ENCODE measurements at places on chromosomes 4 and X.

DNA sequence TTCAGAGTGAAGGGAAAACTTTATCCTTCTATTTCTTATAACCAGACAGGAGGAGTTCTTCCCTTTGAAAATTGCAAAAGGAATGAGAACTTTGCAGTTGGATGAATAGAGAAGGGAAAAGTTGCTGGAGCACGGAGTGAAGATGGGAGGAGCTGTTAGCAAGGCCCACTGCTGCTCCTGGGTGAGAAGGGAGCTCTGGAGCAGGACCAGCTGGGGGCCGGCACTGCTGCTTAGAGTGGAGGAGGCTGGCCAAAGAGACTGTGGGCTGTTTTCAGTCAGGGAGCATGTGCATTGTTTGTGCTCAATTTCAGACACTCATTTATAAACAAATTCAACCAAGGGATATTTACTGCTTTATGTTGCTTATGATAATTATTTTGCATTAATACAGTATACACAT, 164.2 kb downstream of the STIM2 start:
- no peak for ATAC-seq

- no peak for ATAC-seq
Observed at GRCh38 chrX:13159886-13160285, 115.5 kb upstream of the FAM9C start.

- ATAC-seq = no peak
Observed at GRCh38 chr4:164613792-164614191, 140.1 kb upstream of the SMIM31 start.

DNA sequence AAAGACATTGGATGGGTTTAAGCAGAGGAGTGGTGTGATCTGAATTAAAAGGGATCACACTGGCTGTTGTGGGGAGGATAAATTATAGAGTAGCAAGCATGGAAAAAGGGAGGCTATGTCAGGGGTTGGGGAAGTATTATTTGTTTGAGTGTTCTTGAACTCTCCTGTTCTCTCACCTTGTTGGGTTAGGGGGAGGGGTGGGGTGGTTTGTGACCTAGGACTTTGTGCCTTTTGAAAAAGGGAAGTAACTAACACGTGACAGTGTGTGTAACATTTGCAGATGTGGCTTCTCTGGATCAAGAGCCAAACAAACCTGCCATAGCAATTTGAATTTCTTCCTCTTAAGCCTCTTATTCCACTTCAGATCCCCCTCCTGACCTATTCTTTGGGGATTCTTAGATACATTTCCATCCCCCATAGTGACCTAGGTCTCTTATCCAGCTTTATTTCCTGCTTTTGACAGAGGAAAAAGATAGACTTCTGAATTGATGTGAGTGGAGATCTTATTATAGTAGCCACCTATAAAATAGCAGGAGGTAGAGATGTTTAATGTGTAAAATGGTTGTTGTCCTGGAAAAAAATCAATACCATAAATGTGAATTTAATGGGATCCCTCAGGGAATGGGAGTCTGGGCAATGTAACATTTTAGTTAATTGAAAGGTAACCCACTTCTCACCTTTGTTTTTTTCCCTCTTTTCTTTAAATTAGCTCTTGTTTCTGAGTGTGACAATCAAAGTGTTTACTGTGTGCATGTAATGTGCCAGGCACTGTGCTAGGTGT, 120.4 kb downstream of the CT47B1 start:
- no peak for ATAC-seq

DNA sequence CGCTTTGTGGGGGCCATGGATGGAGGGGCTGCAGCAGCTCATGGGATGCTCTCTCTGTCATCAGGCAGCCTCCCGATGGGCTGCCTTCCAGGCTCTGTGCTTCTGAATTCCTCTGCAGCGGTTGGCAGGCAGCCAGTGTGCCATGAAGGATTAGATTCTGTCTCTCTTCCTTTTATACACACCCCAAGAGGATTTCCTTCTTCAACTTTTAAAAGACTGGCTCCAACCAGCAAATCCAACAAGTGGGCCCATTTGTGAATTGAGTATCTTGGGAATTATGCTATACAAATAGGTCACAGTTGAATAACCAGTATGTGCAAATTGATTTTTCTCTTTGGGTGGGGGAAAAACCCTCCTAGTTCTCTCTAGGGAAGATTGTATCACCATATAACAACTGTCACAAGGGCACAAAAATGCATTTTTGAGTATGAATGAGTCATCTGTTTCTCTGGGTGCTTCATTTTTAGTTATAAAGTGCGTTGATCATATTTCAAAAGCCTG, 96.8 kb upstream of the FAT1 start:
- no peak for ATAC-seq

DNA sequence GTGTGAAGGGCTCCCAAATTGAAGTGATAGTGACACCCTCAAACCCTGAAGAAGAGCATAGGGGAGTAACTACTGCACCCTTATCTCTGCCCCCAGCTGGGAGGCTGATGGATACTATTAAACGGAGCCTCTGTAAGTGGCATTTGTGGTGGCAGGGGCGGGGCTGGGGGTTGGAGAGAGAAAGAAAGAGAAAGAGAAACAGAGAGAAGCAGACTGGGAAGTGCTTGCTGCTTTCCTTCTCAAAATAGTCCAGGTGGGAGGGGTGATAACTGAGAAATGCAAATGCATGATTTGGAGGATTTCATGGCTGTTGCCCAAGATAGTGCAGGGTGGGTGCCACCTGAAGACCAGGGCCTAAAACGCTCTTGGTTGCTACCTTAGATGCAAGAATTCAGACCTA, 253.5 kb upstream of the GATB start:
- ATAC-seq = peak; percentile 82

DNA sequence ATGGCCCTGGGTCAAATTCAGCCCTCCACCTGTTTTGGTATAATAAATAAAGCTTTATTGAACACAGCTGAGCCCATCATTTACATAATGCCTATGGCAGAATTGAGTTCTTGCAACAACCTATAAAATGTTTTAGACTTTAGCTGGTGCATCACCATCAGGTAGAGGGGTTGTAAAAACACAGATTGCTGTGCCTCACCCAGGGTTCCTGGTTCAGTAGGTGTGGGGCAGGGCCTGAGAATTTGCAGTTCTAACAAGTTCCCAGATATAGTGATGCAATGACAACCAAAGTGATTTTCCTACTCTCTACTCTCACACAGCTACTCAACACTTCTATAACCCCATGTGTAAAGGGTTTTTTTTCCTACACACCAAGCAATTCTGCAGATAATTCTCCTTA, 120.0 kb upstream of the EGFL6 start:
- ATAC-seq = no peak

GRCh38 chrX:112359906-112360305, 277.3 kb upstream of the TRPC5 start:
- ATAC-seq = no peak

GRCh38 chr4:165874072-165874790, 1.2 kb downstream of the TLL1 start:
- ATAC-seq = no peak

GRCh38 chr4:165516281-165516833, 137.5 kb downstream of the CPE start:
- ATAC-seq = no peak

GRCh38 chrX:155061760-155062159, 9.2 kb downstream of the CMC4 start:
- no peak for ATAC-seq

DNA sequence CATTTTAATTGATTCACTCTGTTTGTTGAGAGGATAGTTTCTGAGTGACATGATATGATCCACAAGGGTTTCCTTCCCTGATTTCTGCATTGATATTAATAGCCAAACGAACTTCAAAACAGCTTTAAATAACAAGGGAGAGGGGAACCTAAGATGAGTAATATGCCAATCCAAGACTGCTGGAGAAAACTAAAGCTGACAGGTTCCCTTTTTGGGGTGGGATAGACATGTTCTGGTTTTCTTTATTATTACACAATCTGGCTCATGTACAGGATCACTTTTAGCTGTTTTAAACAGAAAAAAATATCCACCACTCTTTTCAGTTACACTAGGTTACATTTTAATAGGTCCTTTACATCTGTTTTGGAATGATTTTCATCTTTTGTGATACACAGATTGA, 182.2 kb downstream of the AR start:
- ATAC-seq = no peak

DNA sequence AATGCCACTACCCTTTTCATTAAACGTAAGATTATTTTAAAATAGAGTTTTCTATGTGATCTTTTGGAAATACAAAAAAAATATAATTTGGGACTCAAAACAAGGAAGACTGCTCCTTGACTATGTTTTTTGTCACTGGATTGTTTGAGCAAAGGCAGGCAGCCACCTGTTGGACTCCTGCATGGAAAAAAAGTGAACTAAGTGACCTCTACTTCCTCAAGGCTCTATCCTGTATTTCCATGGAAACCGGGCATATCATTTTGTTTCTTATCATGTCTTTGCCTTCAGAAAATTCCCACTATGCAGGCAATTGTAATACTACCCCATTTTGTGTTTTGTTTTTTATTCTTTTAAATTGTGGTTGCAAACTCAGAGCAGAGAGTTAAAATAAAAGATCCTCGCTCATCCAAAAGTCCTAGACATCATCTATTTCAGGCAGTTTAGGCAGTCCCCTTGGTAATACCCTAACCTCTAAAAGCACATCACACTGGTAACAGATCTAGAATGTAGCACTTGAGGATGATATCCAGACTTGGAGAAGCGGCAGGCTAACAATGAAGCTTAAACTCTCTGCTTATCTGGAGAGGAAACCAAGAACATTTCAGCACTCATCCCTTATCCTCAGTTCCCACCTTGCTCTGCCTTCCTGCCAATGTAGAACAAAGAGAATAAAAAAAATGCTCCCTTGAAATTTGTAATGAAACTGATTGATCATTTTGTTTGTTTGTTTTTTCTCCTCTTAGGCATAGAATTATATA, 165.7 kb downstream of the BANK1 start:
- ATAC-seq = no peak

- ATAC-seq = no peak
Observed at GRCh38 chrX:54695816-54696487, 102.1 kb downstream of the ITIH6 start.

DNA sequence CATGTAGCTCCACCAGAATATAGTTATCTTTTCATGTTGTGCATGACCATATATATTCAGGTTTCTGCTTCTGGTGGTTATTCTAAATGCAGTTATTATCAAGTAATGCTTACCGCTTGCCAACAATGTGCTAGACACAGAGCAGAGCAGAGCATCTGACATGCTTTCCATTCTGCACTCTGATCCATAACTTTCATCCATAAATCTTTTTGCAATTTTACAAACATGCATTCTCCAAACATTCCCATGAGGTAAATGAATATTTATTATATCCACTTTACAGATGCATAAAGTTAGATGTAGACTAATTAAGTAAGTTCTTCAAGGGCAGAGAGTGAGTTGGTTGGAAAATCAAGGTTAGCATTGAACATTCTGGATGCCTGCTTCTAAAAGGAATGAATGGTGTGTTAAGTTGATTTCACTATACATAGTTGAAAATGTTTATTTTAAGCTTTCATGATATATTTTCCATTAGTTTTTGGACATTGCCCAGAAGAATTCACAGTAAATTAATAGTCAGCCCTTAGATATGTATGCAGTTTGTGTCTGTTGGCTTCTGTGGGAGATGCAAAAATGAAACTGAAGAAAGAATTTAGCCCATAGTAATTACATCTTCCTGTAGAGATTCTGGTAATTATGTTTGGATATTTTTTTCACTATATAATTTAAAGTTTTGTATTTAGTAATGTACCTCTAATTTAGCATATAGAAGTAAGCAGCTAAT, 867.8 kb downstream of the CCSER1 start:
- no peak for ATAC-seq

DNA sequence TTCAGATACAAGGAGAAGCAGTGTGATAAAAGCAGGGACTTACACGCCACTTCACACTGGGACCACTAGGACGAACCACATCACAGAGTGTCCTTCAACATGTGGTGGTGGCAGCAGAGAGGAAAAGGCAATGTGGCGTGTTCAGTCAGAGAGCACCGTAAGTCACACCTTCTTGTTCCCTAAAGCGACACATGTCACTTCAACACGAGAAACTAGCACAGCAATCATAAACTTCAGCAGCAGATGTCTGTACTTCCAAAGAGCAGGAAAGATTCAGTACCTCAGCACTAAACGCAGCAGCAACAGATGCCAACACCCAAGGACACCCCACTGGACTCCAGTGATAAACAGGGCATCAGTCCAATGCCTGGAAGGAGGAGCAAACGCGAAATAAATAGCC, 96.7 kb downstream of the AREG start:
- no peak for ATAC-seq

DNA sequence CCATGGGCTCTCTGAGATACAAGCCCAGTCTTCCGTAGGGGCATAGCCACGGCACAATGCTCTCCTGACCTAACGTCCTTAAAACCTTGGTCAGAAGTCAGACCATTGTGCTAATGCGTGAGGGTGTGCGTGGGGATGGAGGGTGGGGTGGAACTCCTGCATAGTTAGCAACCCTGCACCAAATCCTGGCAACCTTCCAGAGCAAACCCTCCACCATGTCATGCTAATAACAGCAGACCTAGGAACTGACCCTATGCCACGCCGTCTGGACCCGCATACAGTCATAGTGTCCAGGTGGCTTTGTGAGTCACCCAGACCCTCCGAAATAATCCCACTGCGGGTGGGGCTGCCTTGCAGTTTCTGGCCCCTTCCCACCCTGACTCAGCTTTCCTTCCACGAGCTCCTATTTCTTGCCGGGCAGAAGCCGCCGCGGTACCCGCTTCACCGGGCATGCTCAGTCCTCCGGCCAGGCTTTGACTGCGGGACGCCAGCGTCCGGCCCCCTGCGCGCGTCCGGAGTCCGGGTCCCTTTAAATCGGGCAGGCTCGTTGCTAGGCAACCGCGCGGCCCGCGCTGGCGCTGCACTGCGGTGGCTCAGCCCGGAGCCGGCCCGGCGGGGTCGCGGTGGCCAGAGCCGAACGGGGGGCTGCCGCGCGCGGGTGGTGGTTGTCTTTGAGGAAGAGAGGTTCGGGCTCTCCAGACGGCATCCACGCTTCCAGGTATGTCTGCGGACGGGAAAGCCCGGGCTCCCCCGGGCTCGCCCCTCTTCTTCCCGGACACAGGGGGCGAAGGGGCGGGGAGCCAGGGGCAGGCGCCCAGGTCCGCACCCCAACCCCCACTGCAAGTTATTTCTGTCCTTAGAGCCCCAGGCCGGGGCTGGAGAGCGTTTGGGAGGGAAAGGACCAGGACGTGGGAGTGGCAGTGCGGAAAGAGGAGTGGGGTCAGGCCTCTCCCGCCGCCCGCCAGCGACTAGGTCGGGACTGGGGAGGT, at the start of gene CCDC160:
TSS of gene CCDC160 (plus strand) at position 557 of the 989 bp plus-strand sequence. CDS start 7,619 bp downstream, outside the sequence.
- no peak for ATAC-seq
